ENCODE measurements at places on chromosomes 12 and 14. TPM values are rescaled to one million over a fixed set of nuclear protein-coding genes. Genes with fewer than 3 reads are reported as not detected.

DNA sequence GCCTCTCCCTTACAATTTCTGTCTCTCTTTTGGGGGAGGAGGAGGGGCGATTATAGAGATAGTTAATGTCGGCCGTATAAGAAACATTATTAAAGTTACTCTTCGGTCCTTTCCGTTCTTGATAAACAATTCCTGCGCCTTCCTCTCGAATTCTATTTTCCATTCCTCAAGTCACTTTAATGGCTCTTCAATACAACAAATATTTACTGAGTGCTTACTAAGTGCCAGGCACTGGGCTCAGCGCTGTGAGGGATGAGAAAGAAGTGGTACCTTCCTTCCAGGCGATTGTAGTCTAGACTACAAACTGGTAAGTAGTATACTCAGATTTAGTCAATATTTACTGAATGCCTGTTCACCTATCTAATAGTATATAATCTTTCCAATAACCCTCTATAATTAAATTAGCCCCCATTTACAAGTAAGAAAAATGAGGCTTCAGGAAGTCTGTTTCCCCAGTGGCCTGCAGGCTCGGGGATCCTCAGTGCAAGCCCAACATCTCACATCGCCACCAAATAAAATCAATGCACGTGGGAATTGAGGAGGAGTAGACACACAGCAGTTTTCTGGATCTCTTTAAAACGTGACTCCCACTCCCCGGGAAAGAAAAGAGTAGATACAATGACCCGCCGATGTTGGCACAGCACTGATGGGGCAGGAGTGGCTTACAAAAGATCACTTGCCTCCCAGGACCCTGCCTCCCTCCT, 589 bp upstream of the ZNF219 start:
- H3K36me3 ChIP-seq: no peaks in the 10 kb centered on the region
- peak overlapping the region; percentile 61 for H3K4me3 ChIP-seq
- peak overlapping the region; percentile 89 for H3K27ac ChIP-seq
- H3K27me3 ChIP-seq: no peaks in the 10 kb centered on the region
- peaks cover 44% of the 10 kb centered on the region for H3K4me1 ChIP-seq

DNA sequence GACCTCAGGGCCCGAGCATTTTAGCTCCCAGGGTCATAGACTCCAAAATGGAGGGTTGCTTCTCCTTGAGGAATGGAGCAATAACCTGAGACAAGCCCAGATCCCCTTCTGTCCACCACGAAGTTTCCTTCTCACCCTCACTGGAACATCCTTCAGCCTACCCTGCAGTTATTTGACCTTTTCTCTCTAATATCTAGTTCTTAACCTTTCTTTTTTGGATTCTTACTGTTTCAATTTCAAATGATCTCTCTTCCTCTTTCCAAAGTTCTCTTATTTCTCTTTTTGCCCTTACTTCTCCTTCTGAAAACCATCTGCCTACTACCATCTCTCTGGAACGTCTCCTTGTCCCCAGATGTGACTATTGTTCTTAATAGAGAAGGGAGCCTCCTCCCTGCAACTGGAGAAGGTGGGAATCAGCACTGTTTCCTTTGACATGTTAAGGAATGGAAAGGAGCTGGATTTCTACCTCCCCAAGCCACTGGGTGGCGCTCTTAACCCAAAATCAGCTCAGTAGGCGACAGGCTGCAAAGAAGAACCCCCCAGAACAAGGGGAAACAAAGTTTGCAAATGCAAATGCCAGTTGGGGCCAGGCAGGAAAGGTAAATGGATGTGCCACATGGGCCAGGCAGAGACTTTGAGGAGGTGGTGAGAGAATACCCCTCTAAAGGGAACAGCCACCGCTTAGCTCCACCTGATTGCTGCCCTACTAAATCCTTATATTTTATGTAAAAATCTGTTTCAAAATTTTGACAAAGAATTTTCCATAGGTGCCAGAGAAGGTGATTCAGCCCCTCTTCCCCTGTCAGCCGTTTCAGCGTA, 22.4 kb upstream of the PDE1B start:
- peaks cover 3% of the 10 kb centered on the region for H3K27me3 ChIP-seq
- DNase-seq: peak; percentile 37
- no peak overlapping the region for H3K27ac ChIP-seq
- no peaks in the 10 kb centered on the region for H3K36me3 ChIP-seq
- no peak overlapping the region for H3K4me3 ChIP-seq
- no peaks in the 10 kb centered on the region for H3K4me1 ChIP-seq

DNA sequence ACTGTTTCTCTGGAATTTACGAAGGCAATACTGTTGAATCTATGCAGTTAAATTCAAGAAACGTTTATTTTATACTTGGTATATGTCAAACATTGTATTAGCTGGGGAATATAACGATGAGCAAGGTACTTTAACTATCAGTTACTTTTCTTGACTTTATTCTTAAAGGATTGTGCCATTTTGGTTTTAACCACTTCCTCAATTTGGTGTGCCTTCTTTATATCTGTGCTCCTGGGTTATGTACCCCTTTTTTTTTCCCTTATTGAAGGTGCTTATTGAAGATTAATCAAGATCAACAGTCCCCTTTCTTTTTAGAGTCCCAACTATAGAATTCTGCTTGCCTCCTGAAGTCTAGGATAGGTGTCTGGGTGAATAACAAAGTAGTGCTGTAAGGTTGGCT, 5.8 kb downstream of the RAB21 start:
- no peak overlapping the region for H3K27ac ChIP-seq
- no peaks in the 10 kb centered on the region for H3K27me3 ChIP-seq
- H3K36me3 ChIP-seq: peaks cover 5% of the 10 kb centered on the region
- no peak for DNase-seq
- H3K4me1 ChIP-seq: peaks cover 5% of the 10 kb centered on the region

DNA sequence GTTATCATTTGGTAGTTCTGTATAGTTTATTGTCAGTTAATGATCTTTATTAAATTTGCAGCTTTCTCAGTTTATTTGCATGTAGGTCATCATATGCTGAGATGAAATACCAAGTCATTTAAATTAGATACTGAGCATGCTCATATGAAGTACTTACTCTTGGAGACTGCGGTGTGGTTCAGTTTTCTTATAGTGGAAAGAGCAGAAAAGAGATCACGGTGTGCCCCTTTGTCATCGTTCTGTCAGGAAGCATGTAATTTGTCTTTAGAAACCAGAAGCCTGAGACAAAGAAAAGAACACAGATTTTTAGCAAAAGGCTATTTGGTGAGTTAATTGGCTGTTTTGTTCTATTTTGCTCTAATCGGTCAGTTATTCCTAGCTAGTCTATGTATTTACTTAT, 75.6 kb downstream of the PLEKHA5 start:
- H3K36me3 ChIP-seq: no peaks in the 10 kb centered on the region
- no peaks in the 10 kb centered on the region for H3K27me3 ChIP-seq
- H3K4me1 ChIP-seq: no peaks in the 10 kb centered on the region
- peak overlapping the region; percentile 30 for H3K4me3 ChIP-seq
- H3K27ac ChIP-seq: no peak overlapping the region

DNA sequence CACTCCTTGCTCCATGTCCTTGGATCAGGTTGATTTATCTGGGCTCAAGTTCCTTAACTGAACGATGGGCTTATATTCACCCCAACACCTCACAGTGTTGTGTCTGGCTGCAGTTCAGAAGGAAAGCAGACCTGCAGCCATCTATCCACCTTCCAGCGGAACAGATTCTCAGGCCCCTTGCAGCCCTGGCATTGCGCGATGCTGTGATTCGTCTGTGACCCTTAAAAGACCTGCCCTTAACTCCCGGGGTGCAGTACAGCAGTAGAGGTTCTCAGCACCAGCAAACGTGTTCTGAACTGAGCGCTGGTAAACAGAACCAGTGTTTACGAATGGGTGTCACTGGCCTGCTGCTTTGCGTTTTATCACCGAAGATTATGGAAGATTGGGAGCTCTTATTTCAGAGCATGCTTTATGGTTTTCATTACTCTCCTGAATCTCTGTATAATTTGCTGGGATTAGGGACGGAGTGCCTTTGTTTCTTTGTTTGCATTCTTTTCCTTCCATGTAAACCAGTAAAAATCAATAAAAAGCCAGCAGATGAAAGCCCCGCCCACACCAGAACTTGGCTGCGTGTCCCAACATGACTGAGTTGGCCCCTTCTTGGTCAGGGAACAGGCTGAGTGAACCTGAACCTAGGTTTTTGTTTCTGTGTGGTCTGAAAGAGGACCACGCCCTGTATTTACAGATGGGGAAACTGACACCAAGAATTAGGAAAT, 286.7 kb upstream of the CRY1 start:
- H3K4me3 ChIP-seq: no peak overlapping the region
- DNase-seq: peak; percentile 33
- H3K36me3 ChIP-seq: no peaks in the 10 kb centered on the region
- H3K27ac ChIP-seq: no peak overlapping the region
- peaks cover 1% of the 10 kb centered on the region for H3K4me1 ChIP-seq
- peaks cover 2% of the 10 kb centered on the region for H3K27me3 ChIP-seq

DNA sequence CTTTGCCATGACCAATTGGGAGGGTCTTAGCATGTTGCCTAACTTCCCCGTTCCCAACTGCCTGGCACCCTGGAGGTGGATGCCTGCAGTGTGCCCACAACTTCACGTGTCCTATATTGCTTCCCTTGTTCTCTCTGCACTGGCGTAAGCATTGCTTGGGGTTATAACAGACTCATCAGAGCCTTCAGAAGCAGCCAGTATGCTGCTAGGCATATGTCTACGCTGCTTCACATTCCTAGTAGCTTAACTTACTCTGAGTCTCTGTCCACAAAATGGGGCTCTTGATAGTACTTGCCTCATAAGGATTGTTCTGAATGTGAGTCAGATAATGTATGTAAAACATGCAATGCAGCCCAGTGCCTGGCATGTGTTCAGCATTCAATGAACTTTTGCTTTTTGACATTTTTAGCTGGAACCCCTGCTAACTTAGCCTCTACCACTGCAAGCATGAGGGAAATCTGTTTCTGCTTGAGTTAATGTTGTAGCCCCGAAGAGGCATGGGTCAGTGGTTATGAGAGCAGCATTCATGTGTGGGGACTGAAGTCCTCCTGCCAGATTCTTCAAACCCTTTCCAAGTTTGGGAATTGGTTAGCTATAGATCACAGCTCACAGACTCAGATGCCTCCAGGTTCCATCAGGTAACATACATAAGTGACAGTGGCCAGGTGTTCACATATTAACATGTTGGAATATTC, 2.8 kb downstream of the SLC5A8 start:
- no peaks in the 10 kb centered on the region for H3K4me1 ChIP-seq
- no peak overlapping the region for H3K4me3 ChIP-seq
- H3K27ac ChIP-seq: no peak overlapping the region
- H3K36me3 ChIP-seq: no peaks in the 10 kb centered on the region
- no peak for DNase-seq
- peaks cover 13% of the 10 kb centered on the region for H3K27me3 ChIP-seq

DNA sequence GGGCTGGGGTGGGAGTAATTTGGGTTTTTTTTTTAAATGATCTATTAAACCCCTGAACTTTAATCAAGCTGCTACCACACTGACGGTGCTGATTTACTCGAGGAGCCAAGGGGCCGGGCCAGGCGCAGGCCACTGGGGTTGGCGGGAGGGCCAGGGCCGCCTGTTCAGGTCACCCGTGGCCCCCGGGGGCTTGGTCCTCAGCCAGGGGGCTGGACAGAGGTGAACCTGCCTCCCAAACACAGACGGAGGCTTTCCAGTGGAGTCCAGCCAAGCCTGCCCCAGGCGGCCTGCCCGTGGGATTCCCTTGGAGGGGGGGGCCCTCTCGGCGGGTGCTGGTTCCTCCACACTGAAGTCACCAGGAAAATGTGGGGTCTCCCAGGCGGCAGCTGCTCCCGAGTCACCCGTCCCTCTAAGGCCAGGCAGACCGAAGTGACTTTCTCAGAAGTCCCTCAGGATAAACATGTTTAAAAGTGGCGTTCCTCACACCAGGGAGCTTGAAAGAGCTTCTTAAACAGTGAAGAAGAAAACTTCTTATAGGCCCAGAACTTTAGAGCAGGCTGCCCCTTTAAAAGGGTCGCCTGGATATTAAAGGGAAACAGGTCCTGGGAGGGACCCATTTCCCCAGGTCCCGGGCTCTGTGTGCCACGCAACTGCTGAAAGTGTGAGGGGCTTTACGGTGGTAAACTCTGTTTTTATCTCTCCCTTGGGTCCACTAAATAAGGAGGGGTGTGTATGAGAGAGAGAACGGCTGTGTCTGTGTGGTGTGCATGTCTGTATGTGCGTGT, 167.2 kb upstream of the GSC start:
- DNase-seq: no peak
- H3K27me3 ChIP-seq: no peaks in the 10 kb centered on the region
- peak overlapping the region; percentile 92 for H3K27ac ChIP-seq
- peaks cover 25% of the 10 kb centered on the region for H3K4me1 ChIP-seq
- H3K4me3 ChIP-seq: no peak overlapping the region
- no peaks in the 10 kb centered on the region for H3K36me3 ChIP-seq

- H3K27ac ChIP-seq: no peak overlapping the region
- H3K36me3 ChIP-seq: no peaks in the 10 kb centered on the region
- no peak overlapping the region for H3K4me3 ChIP-seq
- H3K4me1 ChIP-seq: no peaks in the 10 kb centered on the region
- no peaks in the 10 kb centered on the region for H3K27me3 ChIP-seq
Measured at GRCh38 chr14:84465880-84466279, 1064.1 kb upstream of the FLRT2 start.

GRCh38 chr12:107679336-107679735, 6.3 kb upstream of the PWP1 start:
- no peak for DNase-seq
- H3K36me3 ChIP-seq: no peaks in the 10 kb centered on the region
- H3K27ac ChIP-seq: no peak overlapping the region
- no peak overlapping the region for H3K4me3 ChIP-seq

DNA sequence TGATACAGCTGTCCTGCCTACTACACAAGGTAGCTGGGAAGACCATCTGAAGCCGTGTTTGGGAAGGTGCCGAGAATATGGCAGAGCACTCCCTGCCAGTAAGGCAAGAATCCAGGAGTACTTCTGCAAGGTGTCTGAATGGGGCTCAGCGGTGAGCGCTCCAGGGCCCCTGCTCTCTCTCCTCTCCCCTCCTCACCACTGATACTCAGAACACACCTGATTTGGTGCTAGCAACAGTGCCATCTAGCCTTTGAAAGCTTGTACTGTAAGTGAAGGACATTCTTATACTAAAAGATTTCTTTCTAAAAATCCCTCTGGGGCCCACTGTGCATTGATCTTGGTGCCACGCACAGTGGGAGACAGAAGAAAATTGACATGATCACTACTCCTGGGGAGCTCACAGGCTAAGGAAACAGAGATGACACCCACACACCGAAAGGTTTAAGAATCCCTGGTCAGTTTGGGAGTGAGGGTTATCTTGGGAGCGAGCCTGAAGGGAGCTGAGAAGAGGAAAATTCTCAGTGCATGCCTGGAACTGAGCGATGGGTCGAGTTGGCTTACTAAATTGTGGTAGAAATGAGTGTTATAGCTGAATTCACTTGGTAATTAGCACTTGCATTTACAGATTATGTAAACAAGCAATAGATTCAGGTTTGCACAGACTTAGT, 216.9 kb downstream of the NTF3 start:
- no peak overlapping the region for H3K27ac ChIP-seq
- DNase-seq: peak; percentile 53
- no peaks in the 10 kb centered on the region for H3K36me3 ChIP-seq
- peaks cover 2% of the 10 kb centered on the region for H3K4me1 ChIP-seq

- H3K36me3 ChIP-seq: peaks cover 71% of the 10 kb centered on the region
- DNase-seq: no peak
- H3K27ac ChIP-seq: peak overlapping the region; percentile 66
- H3K4me3 ChIP-seq: no peak overlapping the region
Measured at GRCh38 chr14:100731846-100732765, 5.4 kb downstream of the DLK1 start.

The PPM1H gene
- 3.3 TPM for total RNA-seq

The TMEM233 gene
- total RNA-seq: 2.2 TPM

The CCDC38 gene
- 0.09 TPM for total RNA-seq

The ZC3H14 gene
- 39.1 TPM for total RNA-seq

The GOLGA3 gene
- 53.6 TPM for total RNA-seq

The CD163 gene
- 6.9 TPM for total RNA-seq

The RDH16 gene
- total RNA-seq: 0.27 TPM

The TBC1D30 gene
- total RNA-seq: 0.98 TPM

The RESF1 gene
- total RNA-seq: 25.6 TPM

The ABCD4 gene
- 33.5 TPM for total RNA-seq
